ENCODE measurements at places on chromosomes 6 and 20.

DNA sequence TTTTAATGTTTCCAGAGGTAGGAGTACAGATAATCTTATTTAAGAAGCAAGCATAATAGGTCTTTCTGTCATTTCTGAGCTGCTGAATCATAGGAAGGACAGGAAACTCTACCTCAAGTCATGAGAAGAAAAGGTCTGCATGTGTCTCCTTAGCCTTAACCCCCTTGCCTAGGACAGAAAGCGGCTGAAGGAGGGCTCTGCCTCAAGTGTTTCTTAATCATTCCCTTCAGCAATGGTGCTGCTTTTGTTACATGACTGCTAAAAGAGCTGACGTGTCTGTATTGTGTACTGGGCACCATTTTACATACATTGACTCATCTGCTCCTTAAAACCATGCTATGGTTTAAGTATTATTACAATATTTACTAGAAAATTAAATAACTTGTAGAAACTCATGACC lies 564.0 kb upstream of the AGPAT4 start:
- DNase-seq: no peak

GRCh38 chr20:22909436-22909835 lies 125.7 kb upstream of the SSTR4 start:
- DNase-seq: no peak

DNA sequence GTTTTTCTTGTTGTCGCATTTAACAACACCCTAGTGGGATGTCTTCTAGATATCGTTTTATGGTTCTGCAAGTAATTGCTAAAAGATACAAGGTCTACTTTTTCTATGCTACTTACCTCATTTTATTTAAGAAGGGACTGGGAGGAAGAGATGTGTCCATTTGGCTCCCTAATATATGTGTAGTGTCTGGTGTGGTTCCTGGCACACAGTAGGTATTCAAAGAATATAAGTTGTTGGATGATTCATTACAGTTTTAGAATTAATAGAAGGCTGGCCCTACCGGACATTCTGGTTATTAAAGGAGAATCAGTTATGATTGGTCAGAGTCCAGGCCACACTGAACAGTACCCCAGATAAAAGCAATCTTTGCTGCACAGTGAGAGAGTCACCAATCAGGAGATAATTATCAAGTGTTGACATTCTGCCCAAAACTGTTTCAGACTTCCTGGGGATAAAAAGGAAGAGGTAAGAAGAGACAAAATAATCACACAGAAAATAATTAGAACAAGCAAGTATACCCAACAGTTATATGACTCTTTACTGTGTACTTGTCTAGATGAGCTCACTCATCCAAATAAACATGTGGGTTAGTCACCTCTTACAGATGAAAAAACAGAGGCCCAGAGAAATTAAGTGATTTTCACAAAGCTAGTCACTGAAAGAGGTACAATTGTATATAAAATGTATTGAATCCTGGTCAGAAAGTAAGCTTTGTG lies 7.0 kb downstream of the TMEM244 start:
- DNase-seq: no peak

GRCh38 chr6:20455251-20455940 lies 53.7 kb downstream of the E2F3 start:
- no peak for DNase-seq

- DNase-seq: no peak
Measured at GRCh38 chr6:92688342-92688741, 731.0 kb downstream of the EPHA7 start.

DNA sequence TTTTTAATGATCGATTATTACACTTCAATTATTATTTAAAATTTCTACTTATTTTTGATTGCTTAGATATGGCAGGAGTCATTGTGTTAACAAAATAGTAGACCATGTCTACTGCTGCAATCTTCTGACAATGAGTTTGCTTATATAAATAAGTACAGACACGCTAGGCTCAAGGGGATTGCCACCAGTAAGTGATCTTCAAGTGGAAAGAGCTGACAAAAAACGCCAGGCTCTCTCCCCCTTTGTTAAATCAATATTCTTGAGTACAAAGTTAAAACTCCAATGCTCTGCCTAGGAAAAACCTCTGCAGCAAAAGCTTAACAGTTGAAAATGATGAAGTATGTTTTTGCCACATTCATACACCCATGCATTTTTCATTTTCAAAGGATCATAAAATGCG lies 738.1 kb downstream of the HDGFL1 start:
- DNase-seq: no peak

DNA sequence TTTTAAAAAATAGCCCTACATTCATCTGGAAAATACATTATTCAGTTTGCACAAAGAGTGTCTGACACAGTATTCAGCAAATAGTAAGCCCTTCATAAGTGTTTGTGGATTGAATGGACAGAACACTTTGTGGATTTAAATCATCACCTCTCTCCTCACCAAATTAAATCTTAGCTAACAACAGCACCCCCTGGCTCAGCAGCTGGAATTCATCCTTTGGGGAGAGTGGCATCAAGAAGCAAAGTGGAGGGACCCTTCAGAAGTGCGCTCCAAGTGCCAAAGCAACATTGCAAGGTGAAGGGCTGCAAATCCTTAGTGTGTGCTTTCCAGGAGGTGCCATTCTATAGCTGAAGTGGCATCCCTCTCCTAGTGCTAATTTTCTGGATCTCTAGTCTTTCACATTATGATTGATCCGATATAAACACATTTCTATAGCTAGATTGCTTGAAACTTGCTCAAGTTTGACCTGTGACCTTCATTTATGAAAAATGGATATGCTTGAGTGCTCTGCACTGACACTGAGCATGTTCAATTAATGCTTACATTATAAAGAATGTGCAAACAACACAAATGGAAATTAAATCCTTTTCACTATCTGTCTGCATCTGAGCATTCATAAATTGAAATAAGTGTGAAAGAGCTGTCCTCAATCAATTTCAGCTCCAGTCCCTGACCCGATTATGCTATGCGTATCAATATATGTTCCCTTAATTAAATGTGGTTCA lies 891.7 kb downstream of the C6orf118 start:
- DNase-seq: no peak

GRCh38 chr6:157825243-157825904 lies 2.3 kb downstream of the SNX9 start:
- DNase-seq: no peak
